Right cardiac atrium (tissue), 5 donors: ENCODE measurements at places on chromosomes 7 and 10.

DNA sequence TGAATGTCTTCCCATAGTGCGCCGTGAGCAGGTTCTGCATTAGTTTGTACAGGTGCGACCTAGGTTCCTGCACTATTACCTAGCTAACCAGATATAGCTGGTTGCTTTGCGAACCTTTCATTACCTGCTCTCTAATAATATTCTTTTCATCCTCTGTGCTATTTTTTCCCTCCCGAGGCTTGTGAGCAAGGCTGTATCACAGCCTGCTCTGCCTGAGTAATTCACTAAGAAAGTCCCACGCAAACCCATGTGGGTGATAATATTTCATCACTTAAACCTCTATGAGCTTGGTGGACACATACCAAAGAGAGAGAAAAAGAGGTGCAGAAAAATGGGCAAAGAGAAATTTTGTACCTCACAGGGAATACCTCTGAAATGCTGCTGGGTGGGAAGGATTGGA lies 8.4 kb downstream of the INHBA start:
- no peak for DNase-seq

DNA sequence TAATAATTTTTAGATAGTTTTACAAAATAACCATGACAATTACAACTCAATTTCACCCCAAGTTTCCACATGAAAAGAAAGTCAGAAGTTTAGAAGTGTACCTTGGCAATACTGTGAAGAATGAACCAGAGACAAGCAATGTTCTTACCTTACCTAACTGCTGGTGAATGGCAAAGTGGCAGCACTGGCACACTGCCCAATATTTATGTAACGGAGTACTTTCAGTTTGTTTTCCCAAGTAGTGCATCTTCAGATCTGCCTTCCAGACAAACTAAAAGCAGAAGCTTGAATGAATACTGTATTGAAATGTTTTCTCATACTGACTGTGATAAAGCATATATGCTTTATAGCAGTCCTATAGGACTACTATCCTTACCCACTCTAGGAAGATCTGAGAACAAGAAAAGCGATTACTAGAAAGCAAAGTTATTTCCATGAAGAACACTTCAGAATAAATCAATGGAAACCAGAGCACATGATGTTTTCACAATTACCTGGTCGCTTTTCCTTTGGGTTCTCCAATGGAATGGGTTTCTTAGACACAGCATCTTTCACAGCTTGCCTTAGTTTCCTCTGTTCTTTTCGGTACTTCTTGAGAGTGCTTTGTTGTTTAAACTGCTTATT lies 1.5 kb downstream of the NOC3L start:
- DNase-seq = no peak

DNA sequence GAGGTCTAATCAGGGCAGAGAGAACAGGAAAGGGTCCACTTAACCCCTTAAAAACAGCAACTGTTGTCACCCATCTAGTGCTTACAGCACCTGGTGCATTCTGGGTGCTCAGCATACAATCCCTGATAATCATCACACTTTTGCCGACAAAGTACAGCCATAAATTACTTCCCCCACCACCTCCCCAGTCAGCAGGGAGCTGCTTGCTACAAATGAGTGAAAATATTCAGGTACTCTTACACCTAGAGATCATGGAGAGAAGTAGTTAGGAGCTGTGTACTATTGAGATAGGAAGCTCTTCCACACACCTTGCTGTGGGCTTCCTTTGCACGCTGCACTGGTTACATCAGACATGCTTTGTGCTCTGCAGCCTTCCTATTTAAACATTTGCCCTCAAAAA lies 723.5 kb upstream of the GALNT17 start:
- no peak for DNase-seq

DNA sequence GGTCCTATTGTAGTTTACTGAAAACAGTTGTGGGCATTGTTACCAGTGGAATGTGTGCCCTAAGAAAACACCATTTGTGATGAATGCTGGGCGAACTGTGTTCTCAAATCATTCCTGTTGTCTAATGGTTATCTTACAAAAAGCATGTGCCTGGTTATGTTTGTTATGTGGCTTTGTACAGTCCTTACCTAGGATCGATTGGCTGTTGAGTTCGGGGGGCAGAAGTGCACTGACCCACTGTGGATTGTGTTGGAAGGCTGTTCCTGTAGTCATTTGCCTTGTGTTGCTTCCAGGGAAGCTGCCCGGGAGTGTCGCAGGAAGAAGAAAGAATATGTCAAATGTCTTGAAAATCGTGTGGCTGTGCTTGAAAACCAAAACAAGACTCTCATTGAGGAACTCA lies 84.3 kb downstream of the CREM start:
- no peak for DNase-seq

DNA sequence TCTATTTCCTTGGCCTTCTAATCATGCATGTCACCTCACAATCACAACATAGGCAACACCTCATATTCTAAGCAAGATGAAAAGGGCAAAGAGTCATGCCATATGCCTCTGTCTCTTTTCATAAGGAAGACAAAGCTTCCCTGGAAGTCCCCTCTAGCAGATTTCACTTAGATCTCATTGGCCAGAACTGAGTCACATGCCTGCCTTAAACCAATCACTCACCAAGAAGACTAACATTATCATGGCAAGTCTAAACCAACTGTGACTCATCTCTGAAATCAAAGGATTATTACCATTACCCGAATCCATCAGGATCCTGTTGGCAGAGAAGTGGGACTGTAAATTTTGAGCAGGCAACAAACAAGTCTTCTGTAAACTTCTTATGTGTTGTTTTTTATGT lies 27.8 kb downstream of the CAV1 start:
- DNase-seq = no peak
